Peyer's patch (tissue), 4 donors: ENCODE measurements at places on chromosomes 1 and 21.

DNA sequence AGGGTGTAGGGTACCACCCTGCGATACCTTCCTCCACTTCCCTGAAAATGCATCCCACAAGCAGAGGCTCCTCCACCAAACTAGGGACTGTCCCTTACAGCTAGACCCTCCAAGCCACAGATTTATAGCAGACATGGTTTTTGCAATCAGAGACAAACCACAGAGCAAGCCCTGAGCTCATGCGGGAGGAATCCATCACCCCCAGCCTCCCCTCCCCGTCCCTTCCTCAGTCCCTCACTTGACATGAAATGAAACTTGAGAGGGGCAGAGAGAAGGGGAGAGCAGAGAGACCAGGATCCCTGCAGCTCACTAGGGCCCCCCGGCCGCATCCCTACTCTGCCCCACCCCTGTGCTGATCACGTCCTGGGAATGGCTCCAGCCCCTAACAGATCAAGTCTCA is 94.9 kb downstream of the MRPL37 start:
- no peak for DNase-seq

DNA sequence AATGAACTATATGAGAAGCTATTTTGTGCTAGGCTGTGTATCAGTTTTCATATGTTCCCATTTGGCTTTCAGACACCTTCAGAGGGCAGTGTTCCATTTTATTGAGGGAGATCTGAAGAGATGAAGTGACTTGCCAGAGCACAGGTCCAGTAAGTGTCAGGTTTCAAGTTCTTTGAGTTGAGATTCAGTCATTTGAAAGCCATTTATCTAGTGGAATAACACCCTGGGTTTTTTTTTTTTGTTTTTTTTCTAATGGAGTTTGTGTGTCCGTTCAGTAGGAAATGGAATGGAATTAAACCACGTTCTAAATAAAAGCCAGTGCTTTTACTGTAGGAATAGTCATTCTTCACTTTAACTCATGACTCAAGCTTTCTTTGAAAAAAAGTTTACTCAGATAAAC is 652.9 kb upstream of the USP24 start:
- no peak for DNase-seq

DNA sequence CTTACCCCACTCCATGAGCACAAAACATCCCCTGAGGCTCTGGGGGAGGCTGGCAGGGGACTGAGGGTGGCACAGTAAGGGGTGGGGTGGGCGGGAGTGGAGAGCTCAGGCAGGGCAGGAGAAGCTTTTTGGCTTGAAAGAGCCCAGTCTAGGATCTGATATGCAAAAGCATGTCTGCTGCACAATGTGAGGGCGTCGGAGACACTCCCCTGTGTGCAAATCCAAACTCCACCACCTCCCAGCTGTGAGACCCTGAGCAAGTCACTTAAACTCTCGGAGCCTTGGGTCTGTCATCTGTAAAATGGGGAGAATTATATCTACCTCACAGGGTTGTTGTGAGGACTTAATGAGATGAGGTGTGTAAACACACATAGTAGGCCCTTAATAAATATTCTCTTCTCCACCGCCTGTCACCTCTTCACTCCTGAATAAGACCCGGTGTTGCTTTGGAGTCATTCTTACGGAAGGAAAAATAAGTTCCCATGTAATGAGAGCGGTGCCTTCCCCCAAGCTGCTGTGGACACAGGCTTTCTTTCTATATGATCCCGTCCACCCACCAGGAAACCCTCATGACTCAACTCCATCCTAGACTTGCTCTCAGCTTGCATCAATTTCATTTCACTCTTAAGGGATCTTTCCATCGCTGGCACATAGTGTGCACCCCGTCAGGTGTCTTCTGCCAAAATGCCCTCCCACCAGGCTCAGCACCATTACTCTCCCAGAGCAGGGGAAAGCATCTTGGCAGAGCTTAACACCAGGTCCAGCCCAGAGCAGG is 12.5 kb downstream of the KCNN3 start:
- DNase-seq, result no peak

GRCh38 chr1:61930116-61930645 is 187.9 kb downstream of the PATJ start:
- DNase-seq, result no peak

DNA sequence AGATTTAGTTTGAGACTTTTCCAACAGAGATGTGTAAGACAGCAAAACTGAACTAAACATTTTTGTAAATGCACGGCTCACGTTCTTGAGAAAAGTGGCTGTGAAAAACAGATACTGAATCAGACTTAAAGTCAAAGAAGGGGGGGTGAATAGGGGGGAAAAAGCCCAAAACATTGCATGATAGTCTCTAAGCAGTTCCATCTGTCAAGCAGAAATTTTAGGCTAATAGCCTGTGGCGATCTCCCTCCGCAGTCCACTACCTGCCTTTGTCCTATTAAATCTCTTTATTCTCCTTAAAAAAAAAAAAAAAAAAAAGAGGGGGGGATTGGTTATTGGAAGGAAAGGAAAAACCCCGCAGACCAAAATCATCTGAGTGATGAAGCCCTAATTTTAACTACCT is 217.6 kb upstream of the NFIA start:
- no peak for DNase-seq

GRCh38 chr1:234589064-234589800 is 20.7 kb downstream of the IRF2BP2 start:
- DNase-seq, result no peak

DNA sequence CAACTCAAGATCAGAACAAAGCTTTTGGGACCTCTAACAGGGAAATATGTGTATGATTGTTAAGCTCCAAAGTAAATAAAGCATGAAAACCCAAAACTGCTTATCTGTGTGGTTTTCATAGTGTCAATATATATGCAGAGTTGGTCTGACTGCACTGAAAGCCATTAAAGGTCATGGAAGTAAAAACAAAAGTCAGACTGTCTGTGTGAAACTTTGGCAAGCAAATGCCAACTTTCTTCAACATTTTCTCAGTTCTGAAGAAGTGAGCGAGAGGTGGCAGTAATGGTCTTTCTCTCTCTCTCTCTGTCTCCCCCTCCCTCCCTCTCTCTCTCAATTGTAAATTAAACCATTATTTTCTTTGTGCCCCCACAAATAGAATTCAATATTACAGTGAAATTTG is 100.1 kb upstream of the S1PR1 start:
- DNase-seq, result no peak

- no peak for DNase-seq
Observed at GRCh38 chr1:207833381-207833780, 77.5 kb downstream of the CD34 start.

DNA sequence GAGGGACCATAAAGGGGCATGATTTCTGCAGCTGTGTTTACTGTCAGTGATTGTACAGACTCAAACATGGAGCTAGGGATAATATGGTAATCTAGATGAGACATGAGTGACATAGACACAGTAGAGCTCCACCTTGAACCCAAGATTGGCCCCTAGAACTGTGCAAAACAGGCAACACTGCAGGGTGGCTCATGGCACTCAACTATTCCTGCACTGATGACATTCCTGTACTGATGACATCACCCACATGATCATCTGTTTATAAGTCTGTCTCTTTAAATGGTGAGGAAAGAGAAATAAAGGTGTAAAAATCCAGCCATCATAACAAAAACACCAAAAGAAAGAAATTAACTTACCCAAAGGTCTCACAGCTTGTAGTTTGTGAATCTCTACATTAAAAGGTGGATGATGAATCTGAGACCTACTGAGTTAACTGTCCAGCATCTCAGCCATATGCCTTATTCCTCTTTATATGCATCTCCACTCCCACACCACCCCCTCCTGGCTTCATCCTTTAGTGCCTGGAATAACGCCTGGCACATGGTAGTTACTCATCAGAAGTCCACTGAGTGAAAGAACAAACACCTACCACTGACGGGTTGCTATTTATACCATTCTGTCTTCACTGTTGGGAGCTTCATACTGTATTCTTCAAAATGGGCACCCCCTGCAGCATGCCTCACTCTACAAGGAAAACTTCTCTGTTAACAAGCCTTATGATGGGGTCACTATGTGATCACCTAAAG is at the start of gene LRRC53:
Gene LRRC53, minus strand, starts transcription at position 442 of the 746 bp plus-strand sequence. CDS start 29,262 bp downstream, outside the sequence.
- no peak for DNase-seq
